Natural killer cell treated with Interleukin-12 subunit alpha and Interleukin-12 subunit beta and Interleukin-15 and Interleukin-18, amount 100 ng/mL, for 72 hours (primary cell): ENCODE measurements at places on chromosomes 11 and 22. TPM values are rescaled to one million over a fixed set of nuclear protein-coding genes. Genes with fewer than 3 reads are reported as not detected.

Gene LRRC74B
- not detected for total RNA-seq

Gene NEFH
- total RNA-seq, result 6.6 TPM

Gene OR5P2
- total RNA-seq, result not detected

Gene LUZP2
- total RNA-seq, result not detected

Gene XRCC6
- 276 TPM for total RNA-seq

Gene E2F8
- total RNA-seq, result 12.0 TPM

Gene ST14
- total RNA-seq, result not detected

Gene TMPRSS4
- total RNA-seq, result 0.19 TPM

Gene TTLL1
- total RNA-seq, result 2.6 TPM

Gene IL10RA
- 83.6 TPM for total RNA-seq

Gene PDGFB
- not detected for total RNA-seq

Gene MUC5B
- total RNA-seq, result not detected

DNA sequence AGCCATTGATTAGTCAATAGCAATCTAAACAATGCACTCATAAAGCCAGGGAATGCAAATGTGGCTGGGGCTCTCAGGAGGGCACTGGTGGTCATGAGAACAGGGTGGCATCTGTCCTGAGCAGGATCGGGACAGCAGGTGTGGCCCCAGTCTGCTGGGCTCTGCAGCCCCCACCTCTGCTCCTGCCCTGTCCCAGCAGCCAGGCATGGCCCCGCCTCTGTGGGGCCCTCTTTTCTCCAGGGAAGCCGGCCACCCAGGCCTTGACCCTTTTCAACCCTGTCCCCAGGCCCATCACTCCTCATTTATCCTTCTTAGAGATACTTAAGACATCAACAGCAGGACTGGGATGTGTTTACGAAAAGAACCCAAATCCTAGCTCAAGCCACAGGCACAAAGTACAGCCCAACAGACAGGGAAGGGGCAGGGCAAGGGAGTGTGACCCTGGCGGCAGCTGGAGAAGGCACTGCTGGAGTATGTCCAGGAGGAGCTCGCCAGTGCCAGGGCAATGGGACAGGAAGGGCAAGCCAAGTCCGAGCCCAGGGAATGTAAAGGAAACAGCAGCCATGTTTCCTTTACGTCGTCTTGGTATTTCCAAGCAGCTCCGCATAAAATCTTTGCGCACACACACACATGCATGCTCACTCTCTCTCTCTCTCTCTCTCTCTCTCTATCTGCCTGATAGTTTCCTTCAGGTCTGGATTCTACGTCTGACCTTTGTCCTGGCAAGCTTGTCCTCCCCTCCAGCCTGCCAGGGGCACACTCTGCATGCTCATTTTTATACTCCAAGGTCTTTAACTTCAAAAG, 59.9 kb downstream of the DGCR2 start:
- H3K27ac ChIP-seq, result no peak overlapping the region
- no peaks in the 10 kb centered on the region for H3K27me3 ChIP-seq
- H3K36me3 ChIP-seq, result no peaks in the 10 kb centered on the region
- H3K4me3 ChIP-seq, result no peak overlapping the region

GRCh38 chr11:115893461-115894099, 389.4 kb upstream of the CADM1 start:
- no peaks in the 10 kb centered on the region for H3K36me3 ChIP-seq
- peaks cover 13% of the 10 kb centered on the region for H3K27me3 ChIP-seq
- H3K27ac ChIP-seq, result no peak overlapping the region
- DNase-seq, result no peak

- H3K36me3 ChIP-seq, result peaks cover 6% of the 10 kb centered on the region
- peak overlapping the region; percentile 68 for H3K27ac ChIP-seq
- no peaks in the 10 kb centered on the region for H3K27me3 ChIP-seq
- DNase-seq, result no peak
- H3K4me3 ChIP-seq, result peak overlapping the region; percentile 31
These were observed 18.1 kb downstream of the PPP6R2 start for GRCh38 chr22:50361222-50361621.

DNA sequence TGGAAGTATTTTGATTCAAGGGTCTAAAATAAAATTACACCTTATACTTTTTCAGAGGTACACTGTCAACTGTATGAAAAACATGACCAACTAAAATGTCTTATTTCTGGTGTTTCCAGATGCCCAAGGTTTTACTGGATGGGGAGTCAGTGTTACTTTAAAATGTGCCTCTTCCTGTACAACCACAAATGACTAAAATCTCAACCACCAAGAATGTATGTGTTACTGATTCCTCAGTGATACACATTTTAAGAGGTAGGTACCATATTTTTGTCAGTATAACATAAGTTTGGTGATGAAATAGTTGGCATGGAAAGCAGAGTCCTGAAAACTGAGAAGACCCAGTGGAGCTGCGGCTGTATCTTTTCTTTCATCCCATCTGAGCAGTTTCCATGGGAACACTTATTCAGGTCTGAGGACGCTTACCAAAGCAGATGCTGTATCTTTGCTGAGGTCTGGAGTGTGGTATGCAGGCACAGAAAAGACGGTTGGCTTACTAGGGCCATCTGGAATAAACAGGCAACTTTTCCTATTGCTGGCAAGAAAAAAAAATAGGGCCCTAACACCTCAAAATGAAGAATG, 21.2 kb upstream of the TP53AIP1 start:
- peak overlapping the region; percentile 73 for H3K4me3 ChIP-seq
- H3K27me3 ChIP-seq, result no peaks in the 10 kb centered on the region
- peaks cover 24% of the 10 kb centered on the region for H3K4me1 ChIP-seq
- no peak for DNase-seq
- H3K36me3 ChIP-seq, result peaks cover 4% of the 10 kb centered on the region

DNA sequence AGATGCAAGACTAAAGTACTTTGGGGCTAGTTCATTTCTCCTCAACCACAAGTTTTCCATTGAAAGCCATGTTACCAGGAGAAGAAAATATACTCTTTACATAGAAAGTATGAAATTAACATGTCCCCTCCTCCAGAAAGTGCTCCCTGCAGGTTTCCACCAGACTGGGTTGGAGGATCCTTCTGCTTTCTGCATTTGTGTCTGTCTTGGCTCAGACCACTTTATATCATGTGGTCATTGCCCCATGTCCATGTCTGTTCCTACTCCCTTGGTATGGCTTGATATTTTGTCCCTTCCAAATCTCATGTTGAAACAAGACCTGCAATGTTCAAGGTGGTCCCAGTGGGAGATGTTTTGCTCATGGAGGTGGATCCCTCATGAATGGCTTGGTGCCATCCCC, 28.4 kb upstream of the ACER3 start:
- H3K27me3 ChIP-seq, result peaks cover 15% of the 10 kb centered on the region
- H3K27ac ChIP-seq, result no peak overlapping the region
- no peak overlapping the region for H3K4me3 ChIP-seq
- H3K4me1 ChIP-seq, result no peaks in the 10 kb centered on the region
- no peaks in the 10 kb centered on the region for H3K36me3 ChIP-seq
- no peak for DNase-seq

GRCh38 chr22:35549328-35549727, 8.7 kb downstream of the RASD2 start:
- H3K4me3 ChIP-seq, result no peak overlapping the region
- H3K27ac ChIP-seq, result no peak overlapping the region
- H3K36me3 ChIP-seq, result no peaks in the 10 kb centered on the region
- DNase-seq, result no peak

- H3K27me3 ChIP-seq, result peaks cover 33% of the 10 kb centered on the region
- DNase-seq, result no peak
- no peak overlapping the region for H3K4me3 ChIP-seq
- H3K27ac ChIP-seq, result no peak overlapping the region
- H3K36me3 ChIP-seq, result no peaks in the 10 kb centered on the region
- no peaks in the 10 kb centered on the region for H3K4me1 ChIP-seq
These were observed 8.8 kb upstream of the CUL5 start for GRCh38 chr11:107999759-108000455.

DNA sequence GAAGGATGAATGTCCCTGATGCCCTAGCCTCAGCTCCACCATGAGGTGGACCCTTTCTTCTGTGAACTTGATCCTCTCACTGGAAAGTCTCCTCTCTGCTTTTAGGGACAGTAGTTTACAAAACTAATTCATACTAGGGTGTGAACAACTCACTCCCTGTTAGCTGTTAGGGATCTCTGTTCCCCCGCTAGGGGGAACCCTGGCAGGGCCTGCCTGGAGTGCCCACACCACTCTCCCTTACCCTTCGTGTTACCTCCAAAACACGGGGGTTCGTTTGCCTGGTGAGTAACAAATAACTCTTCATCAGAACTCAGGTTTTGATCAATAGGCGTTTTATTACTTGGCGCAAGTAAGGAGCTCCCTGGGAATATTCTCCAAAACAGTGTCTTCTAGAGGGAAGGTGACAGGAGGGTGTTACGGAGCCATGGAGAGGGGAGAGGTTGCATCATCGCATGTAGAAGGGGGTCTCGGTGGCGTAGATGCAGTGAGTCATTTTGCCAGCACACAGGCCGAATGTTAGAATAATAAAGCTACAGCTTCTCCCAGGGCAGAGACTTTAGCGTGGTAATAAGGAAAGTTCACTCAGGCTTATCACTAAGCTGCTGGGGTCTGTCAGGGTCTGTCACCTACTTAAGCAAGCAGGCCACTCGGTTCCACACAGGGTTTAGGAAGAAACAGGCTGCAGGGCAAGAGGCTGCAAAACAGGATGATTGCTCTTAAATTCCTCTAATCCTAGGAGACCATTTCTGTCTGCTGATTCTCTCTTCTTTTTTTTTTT, 45.8 kb downstream of the C11orf96 start:
- peaks cover 1% of the 10 kb centered on the region for H3K27me3 ChIP-seq
- no peak overlapping the region for H3K4me3 ChIP-seq
- H3K36me3 ChIP-seq, result no peaks in the 10 kb centered on the region

DNA sequence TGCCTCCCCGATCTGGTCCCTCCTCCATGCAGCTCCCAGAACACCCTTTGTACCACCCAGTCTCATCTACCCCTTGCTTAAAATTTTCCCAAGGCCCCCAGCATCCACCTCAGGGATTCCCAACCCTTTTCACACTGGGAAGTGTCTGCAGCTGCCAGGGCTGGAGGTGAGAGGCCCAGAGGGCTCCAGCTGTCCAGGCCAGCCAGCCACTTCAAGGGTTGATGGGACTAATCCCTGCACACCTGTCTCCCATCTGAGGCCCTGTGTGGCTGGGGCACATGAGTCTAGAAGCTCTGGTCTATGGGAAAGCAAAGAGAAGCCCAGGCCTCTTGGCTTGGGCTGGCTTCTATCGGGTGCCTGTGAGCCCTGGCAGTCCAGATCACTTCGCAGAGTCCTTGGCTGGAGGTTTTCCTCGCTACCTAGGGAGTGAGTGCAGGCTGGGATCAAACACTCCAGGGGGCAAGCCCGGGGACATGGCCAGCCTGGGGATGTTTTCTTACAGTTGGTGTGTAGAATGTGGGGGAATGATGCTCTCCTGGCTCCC, 41.1 kb upstream of the TPBGL start:
- no peak for DNase-seq
- no peaks in the 10 kb centered on the region for H3K4me1 ChIP-seq
- H3K27me3 ChIP-seq, result peaks cover 4% of the 10 kb centered on the region
- H3K27ac ChIP-seq, result no peak overlapping the region
- H3K36me3 ChIP-seq, result no peaks in the 10 kb centered on the region

DNA sequence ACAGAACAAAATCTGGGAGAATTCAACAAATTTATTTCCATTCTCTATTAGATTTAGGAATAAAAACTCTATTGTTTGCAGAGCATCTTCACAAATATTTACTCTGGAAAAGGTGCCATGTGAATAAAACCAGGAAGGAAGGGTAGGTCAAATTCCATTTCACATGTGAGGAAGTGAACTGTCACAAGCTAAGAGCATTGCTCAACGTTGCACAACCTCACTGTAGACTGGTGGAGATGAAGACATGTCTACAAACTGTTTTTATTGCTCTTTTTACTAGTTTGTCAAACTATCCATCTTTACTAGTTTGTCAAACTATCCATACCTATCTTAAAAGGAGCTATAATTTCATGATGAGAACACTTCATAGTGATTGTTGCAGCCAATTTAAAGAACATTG, 236.4 kb downstream of the CNTN5 start:
- no peak overlapping the region for H3K4me3 ChIP-seq
- no peaks in the 10 kb centered on the region for H3K4me1 ChIP-seq
- H3K27me3 ChIP-seq, result no peaks in the 10 kb centered on the region
- no peaks in the 10 kb centered on the region for H3K36me3 ChIP-seq
- no peak for DNase-seq
- H3K27ac ChIP-seq, result no peak overlapping the region

- H3K4me1 ChIP-seq, result no peaks in the 10 kb centered on the region
- H3K36me3 ChIP-seq, result no peaks in the 10 kb centered on the region
- H3K27ac ChIP-seq, result no peak overlapping the region
- H3K27me3 ChIP-seq, result no peaks in the 10 kb centered on the region
- no peak for DNase-seq
These were observed 11.0 kb upstream of the SCARF2 start for GRCh38 chr22:20448630-20449029.

- H3K27ac ChIP-seq, result no peak overlapping the region
- H3K4me1 ChIP-seq, result peaks cover 14% of the 10 kb centered on the region
- no peak for DNase-seq
- H3K4me3 ChIP-seq, result no peak overlapping the region
These were observed 5.1 kb upstream of the CDKN1C start for GRCh38 chr11:2890466-2891294.

- no peaks in the 10 kb centered on the region for H3K27me3 ChIP-seq
- H3K4me1 ChIP-seq, result peaks cover 21% of the 10 kb centered on the region
- H3K36me3 ChIP-seq, result no peaks in the 10 kb centered on the region
- DNase-seq, result peak; percentile 61
These were observed 11.5 kb downstream of the C1QTNF6 start for GRCh38 chr22:37176464-37177061.

GRCh38 chr11:75233754-75234172, 6.8 kb upstream of the TPBGL start:
- H3K27ac ChIP-seq, result no peak overlapping the region
- no peak overlapping the region for H3K4me3 ChIP-seq
- peaks cover 4% of the 10 kb centered on the region for H3K4me1 ChIP-seq
- no peaks in the 10 kb centered on the region for H3K36me3 ChIP-seq
- DNase-seq, result no peak

GRCh38 chr11:96116376-96116775, 192.5 kb upstream of the MTMR2 start:
- DNase-seq, result no peak
- H3K27me3 ChIP-seq, result no peaks in the 10 kb centered on the region
- no peak overlapping the region for H3K27ac ChIP-seq

GRCh38 chr11:74409633-74410032, 11.4 kb upstream of the PGM2L1 start:
- no peak overlapping the region for H3K4me3 ChIP-seq
- no peak overlapping the region for H3K27ac ChIP-seq
- H3K36me3 ChIP-seq, result no peaks in the 10 kb centered on the region
- H3K27me3 ChIP-seq, result peaks cover 32% of the 10 kb centered on the region

GRCh38 chr11:36002796-36003195, 58.9 kb downstream of the LDLRAD3 start:
- H3K36me3 ChIP-seq, result no peaks in the 10 kb centered on the region
- H3K4me1 ChIP-seq, result no peaks in the 10 kb centered on the region
- H3K27me3 ChIP-seq, result peaks cover 5% of the 10 kb centered on the region

- H3K4me3 ChIP-seq, result no peak overlapping the region
- H3K4me1 ChIP-seq, result no peaks in the 10 kb centered on the region
- H3K36me3 ChIP-seq, result no peaks in the 10 kb centered on the region
These were observed 750.0 kb upstream of the LUZP2 start for GRCh38 chr11:23746896-23747295.

GRCh38 chr11:1163911-1164735, 6.4 kb downstream of the MUC5AC start:
- no peaks in the 10 kb centered on the region for H3K36me3 ChIP-seq
- no peaks in the 10 kb centered on the region for H3K27me3 ChIP-seq
- H3K4me3 ChIP-seq, result no peak overlapping the region
- H3K27ac ChIP-seq, result no peak overlapping the region
- DNase-seq, result no peak
